ENCODE measurements at places on chromosomes 2 and 18.

- DNase-seq, result no peak
Measured at GRCh38 chr18:36432880-36433555, 135.5 kb downstream of the FHOD3 start.

GRCh38 chr18:55637204-55637603 lies 49.2 kb upstream of the TCF4 start:
- DNase-seq, result no peak

GRCh38 chr2:85282914-85283313 lies 44.9 kb downstream of the TGOLN2 start:
- no peak for DNase-seq

DNA sequence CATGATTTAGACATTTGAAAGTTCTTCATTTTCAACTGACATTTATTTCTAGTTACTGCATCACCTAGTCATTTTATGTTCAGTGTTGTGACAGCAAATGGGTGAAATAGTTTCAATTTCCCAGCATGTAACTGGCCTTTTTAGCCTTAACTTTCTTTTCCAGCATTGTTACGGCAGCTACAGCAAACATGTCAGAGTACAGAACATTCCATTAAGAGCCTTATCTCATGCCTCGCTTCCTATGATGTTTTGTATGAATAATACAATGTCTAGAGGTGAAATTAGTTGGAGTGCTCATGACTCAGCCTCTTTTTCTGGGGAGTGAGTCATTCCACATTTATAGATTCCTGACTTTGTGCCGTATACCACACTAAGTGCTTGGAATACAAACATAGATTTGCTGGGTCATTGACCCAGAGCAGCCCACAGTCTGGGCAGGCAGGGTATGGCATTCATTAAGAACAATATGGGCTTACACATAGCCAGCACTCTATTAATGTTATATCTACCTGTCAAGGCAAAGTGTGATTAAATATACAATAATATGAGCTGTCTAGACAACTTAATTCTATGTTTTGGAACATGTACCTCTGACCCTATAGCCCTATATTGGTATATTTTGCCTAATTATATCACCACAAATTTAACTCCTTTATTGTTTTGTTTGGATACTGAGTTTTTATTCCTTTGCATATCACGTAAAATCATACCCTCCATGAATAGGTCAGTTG lies 72.2 kb downstream of the MAP2 start:
- DNase-seq, result no peak

- no peak for DNase-seq
Measured at GRCh38 chr2:50525423-50525822, 506.5 kb downstream of the NRXN1 start.

DNA sequence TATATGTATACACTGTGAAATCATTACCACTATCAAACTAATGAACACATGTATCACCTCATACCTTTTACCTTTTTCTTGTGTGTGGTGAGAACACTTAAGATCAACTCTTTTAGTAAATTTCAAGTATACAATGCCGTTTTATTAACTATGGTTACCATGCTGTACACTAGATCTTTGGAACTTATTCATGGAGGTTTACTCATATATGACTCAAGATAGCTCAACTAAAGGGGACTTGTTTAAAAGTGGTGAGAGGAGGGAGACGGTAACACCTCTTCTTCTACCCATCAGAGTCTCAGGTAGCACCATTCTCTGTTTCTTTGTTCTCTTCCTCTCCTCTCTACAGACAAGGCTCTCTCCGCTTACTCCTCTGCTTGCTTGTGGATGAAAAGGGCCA lies 36.1 kb upstream of the TMEM178A start:
- DNase-seq, result no peak

Measured in stimulated activated CD4-positive, alpha-beta T cell treated with anti-CD3 and anti-CD28 coated beads, Interleukin-1b, Interleukin-23, amount 100 ng/mL, for 1 hour (primary cell).